ENCODE measurements at places on chromosomes 16 and 17.

GRCh38 chr17:47856830-47857229 lies 5.9 kb upstream of the SP6 start:
- DNase-seq, result peak; percentile 18

GRCh38 chr16:89380681-89381080 lies 109.7 kb downstream of the ANKRD11 start:
- DNase-seq, result peak; percentile 82

DNA sequence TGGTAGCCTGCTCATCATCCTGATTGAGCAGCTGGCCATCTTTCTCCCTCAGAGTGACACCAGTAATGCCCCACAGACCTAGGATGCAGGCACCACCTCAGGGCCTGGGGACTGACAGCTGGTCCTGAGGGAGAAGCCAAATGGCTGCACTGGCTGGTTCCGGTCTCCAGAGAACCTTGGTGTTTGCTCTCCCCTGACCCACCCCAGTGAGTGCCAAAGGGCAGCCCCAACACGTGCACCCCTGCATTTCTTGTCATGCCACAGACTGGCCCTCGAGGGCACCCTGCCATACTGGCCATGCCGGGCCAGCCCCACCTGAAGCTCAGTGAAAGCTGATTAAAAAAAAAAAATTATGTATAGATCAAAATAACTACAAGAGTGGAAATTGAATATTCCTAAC lies 100.5 kb downstream of the WNT3 start:
- DNase-seq, result no peak

DNA sequence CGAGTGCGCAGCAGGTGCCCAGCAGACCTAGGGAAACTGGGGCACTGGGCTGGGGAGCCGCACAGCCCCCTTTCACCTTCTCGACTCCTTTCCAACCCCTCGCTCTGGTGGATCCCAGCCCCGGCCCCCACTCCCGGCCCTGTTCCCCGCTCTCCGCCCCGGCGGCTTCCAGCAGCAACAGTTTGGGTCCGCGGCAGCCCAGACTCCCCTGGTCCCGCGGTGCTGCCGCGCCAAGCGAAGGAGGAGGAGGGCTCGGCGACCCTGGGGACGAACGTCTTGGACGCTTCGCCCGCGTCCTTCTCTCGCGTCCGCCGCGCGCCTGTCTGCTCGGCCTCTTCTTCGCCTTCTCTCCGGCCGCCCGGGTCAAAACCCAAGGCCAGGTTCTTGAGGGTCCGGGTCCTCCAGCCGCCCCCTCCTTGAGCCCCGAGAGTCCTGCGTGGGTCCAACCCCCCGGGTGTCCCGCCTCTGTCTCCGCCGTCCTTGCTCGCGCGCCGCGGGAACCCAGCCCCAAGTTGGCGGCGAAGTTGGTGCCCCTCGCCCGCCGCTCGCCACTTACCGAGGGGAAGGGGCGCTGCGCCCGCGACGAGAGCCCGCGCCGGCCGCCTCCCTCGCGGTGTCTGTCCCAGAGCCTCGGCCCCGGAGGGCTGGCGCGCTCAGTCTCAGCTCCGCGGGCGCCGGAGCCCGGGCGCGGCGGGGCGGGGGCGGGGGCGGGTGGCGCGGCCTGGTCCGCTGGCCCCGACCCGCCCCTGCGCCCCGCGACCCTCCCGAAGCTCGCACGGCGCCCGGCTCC lies 1.4 kb upstream of the GRIN2C start:
- DNase-seq, result peak; percentile 70

- DNase-seq, result no peak
Measured at GRCh38 chr17:48547808-48548522, 3.1 kb upstream of the HOXB2 start.

- DNase-seq, result no peak
Measured at GRCh38 chr16:57184887-57185445, 873 bp downstream of the PSME3IP1 start.

DNA sequence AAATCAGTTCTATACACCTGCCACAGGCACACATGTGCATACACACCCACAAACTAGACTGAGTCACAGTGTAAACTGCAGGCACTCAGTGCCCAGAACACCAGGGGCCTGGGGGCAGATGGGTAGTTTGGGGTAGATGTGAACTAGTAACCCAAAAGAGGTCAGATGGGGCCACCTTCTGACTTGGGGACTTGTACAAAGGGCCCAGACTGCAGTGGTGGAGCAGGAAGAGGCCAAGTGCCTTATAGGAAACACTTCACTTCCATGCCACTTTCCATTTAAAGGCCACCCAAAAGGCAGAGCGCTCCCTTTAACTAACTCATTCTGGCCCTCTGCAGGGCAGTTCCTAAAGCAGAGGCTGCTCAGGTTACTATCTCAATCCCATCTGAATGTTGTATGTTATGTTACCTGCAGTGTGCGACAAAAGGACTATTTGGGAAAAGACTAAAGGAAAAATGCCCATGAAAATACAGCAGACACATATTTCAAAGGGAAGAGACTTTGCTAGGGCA lies 27.8 kb upstream of the ERN1 start:
- DNase-seq, result no peak

- DNase-seq, result no peak
Measured at GRCh38 chr17:74992223-74992622, 4.8 kb downstream of the CDR2L start.

DNA sequence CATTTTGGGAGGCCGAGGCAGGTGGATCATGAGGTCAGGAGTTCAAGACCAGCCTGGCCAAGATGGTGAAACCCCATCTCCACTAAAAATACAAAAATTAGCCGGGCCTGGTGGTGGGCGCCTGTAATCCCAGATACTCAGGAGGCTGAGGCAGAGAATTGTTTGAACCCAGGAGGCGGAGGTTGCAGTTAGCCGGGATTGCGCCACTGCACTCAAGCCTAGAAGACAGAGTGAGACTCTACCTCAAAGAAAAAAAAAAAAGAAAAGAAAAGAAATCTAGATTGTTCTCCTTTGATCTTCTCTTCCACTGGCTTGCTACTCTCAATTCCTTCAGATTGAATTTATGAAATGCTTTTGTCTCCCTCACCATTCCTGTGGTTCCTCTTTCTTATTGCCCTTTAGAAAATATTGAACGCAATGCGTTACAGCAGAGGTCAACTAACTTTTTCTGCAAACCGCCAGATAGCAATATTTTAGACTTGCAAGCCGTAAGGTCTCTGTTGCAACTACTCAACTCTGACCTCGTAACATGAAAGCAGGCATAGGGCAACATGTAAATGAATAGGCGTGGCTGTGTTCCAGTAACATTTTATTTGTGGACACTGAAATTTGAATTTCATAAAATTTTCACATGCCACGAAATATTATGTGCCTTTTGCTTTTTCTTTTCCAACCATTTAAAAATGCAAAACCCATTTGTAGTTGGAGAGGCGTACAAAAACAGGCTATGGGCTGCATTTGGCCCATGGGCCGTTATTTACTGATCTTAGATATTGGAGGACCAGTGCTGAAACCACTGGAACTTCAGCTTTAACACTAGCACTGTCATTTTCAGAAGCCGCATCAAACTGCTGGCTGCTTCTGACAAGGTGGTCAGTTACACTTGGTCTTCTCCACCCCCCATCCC lies 24.8 kb downstream of the PITPNC1 start:
- no peak for DNase-seq

- no peak for DNase-seq
Measured at GRCh38 chr16:50708373-50709060, 15.1 kb downstream of the NOD2 start.

- DNase-seq, result no peak
Measured at GRCh38 chr17:17839791-17840707, 3.3 kb upstream of the SREBF1 start.

GRCh38 chr16:1846416-1846815 lies 19.4 kb downstream of the FAHD1 start:
- no peak for DNase-seq

- DNase-seq, result peak; percentile 99
Measured at GRCh38 chr16:4944333-4945281, 7.7 kb upstream of the PPL start.

DNA sequence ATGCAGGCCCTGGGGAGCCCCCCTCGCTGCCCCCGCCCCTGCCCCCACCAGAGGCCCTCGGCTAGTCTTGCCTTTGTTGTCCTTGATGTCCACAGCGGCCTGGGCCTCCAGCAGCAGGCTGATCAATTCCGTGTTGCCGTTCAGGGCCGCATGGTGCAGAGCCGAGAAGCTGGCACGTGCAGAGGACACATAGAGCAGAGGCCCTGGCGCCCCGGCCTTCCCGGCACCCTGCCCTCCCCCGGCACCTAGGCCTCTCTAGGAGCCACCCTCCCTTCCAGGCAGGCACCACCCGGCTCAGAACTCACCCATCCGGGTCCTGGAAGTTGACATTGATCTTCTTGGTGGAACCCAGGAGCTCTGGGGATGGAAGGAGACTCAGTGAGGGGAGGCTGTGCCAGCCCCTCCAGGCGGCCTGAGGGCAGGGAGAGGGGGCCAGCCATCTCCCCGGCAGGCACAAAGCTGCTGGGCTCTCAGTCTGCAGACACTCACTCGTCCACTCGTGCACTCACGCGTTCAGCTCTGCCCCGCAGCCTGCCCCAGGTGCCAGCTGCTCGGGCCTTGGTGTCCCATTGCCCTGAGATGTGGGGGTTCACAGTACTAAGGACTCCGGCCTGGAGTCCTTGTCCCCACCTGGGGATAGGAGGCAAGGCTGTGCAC lies 6.3 kb downstream of the CASKIN1 start:
- DNase-seq, result no peak

GRCh38 chr17:39167476-39167875 lies 1.5 kb upstream of the ARL5C start:
- DNase-seq, result no peak

- no peak for DNase-seq
Measured at GRCh38 chr17:39205112-39205526, 5.0 kb downstream of the RPL19 start.

GRCh38 chr17:7807206-7807605 lies 26.8 kb upstream of the KDM6B start:
- DNase-seq, result peak; percentile 72

DNA sequence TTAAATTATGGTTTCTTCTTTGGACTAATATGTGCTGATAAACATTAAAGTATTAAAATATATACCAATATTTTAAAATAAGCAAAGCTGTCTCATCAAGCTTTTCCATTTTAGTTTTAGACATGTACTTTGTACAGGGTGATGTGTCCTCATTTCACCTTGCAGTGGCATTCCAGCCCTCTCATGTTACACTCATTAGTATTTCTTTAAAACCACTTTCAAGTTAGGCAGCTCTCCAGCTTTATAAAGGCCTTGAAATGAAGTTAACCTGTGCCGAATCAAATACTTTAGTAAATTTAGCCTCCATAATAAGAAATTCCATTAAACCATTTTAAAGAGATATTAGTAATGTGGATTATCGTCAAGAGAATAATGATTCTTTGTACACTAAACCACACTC lies 107.6 kb upstream of the HLF start:
- DNase-seq, result no peak

DNA sequence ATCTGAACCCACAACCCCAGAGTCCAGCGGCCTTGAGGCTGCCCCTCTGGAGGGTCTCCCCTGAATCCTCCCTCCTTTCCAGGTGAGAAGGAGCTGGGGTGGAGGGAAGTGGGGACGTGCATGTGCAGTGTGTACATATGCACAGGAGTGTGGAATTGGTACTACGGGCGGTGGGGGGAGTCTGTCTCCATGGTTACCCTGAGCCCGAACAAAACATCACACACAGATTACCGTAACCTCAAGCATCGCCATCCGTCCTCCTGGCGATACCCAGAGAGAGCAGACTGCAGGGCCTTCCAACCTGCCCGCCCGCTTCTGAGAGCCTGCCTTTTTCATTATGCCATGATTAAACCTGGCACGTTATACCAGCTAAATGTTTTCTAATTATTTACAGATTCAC lies 25.1 kb downstream of the GSG1L start:
- no peak for DNase-seq

DNA sequence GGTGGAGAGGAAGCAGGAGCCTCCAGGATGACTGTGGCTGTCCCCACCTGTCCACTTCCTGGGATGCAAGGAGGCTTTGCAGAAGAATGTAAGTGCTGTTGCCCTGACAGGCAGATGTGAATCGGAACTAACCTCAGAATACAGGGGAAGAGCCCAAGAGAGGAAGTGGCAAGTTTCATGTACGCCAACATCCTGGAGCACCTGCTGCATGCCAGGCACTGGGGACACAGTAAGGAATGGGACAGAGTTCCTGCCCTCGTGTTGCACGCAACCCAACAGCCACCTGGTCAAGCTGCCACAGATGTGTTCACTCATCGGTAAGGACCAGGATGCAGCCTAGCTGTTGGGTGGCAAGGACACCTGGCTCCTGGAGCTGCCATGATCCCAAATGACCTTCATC lies 98.6 kb upstream of the RPL38 start:
- DNase-seq, result peak; percentile 62

GRCh38 chr17:19641687-19642372 lies 6.7 kb upstream of the ALDH3A2 start:
- DNase-seq, result no peak

DNA sequence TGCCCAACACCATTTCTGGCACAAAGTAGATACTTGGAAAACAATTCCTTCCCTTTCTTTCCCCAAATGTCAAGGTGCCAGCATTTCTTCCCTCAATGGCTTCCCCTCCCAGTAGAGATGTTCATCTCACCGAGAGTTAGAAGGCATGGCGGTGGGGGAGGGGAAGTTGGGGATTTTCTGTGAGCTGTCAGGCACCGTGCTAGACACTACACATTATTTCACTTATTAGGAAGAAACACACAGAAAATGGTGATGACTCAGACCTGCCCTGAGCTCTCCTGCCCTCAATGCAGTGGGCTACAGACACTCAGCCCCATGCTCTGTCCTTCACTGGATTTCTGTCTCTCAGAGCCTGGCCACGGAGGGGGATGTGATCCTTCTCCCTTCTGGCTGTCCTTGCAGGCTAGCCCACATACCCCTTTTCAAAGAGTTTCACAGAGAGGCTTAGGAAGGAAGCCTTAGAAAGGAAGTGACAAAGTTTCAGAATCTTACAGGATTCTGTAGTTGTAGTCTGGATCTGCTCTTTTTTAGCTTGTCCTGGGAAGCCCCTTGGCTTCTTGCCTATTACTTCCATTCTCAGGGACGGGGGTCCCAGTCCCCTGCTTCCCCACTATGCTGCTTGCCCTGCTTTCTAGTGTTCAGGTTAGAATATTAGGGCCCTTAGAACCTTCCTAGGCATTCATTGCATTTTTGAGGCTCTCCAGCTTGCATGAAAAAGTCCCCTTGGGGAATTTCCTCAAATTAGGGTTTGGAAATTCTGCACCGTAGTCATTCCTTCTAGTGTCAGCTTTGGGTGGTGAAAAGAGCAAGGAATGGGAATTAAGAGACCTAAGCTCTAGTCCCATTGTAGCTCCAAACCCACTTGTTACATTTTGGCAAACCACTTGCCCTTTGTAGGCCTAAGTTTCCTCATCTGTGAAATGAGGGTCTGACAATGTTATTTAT lies 12.2 kb upstream of the CCL5 start:
- no peak for DNase-seq

- no peak for DNase-seq
Measured at GRCh38 chr17:9018726-9019125, 2.6 kb upstream of the NTN1 start.

DNA sequence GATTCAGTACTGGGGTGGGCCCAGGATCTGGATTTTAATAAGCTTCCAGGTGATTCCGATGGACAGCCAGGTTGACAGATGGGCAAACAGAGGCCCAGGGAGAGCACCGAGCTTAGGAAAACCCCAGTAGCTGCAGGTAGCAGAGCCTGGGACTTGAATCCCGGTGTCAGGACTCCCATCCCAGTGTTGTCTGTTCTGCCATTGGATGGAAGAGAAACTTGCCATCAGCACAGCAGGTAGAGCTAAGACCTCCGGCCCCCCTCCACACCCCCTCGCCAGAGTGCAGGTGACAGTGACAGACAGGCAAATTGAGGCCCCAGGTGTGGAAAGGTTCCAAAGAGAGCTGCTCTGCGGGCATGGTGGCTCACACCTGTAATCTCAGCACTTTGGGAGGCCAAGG lies 12.4 kb downstream of the KATNB1 start:
- peak; percentile 36 for DNase-seq

- no peak for DNase-seq
Measured at GRCh38 chr17:60513014-60513413, 13.0 kb downstream of the APPBP2 start.
